ENCODE measurements at places on chromosomes 6 and 20.
A peak's percentile ranks its signal among the peaks of the same experiment; 100 is the strongest.

DNA sequence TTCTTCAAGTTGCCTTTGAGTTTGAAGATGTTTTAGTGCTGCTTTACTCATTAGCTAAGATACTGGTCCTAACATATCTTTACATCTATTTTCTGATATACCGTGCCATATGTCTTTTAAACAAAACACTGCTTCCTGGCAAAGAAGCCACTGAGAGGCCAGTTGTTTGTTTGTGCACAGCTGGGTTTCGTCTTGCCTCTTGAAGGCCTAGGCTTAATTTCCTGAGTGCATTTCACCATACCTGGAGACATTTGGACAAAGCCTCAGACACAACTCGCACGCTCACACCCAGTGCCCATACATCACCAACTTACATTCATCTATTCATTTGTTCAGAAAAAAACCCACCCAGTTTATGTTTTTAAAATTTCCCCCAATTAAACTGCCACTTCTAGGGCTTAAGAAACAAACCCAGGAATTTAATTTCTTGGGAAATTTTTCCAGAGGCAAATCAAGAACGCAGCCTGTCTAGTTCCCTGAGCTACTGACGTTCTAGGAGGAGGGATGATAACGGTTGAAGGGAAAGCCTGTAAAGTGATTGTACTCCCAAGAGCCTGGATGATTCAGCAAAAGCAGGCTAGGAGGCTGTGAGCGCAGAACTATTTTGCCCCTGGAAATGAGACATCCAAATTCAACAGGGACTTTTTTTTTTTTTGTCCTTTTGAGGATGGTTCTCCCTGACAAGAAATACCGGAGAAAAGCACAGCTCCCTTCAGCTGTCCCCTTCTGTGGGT is 77.7 kb downstream of the OLIG3 start:
- DNase-seq, result no peak

- no peak for DNase-seq
Measured at GRCh38 chr6:164022632-164023031, 608.1 kb downstream of the QKI start.

GRCh38 chr6:134389129-134389528 is 71.2 kb upstream of the SGK1 start:
- no peak for DNase-seq

DNA sequence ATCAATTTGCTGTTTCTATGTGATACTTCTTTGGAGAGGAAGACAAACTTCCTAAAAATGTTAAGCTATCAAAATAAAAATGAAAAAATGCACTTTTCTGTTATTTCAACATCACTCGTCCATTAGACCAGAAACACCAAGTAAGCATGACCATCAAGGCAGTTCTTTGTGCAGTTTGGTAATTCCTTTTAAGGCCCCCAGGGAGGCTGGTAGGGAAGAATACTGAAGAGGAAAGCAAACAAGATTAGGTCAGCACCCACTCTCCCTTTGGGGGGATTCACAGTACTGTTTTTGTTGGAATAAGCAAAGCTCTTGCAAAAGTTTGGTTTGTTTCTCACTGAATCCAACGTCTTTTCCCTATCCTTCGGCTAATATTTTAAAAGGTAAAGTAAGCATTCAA is 206.8 kb upstream of the SLC35B3 start:
- DNase-seq, result no peak

- no peak for DNase-seq
Measured at GRCh38 chr20:11136691-11137090, 462.9 kb upstream of the JAG1 start.

DNA sequence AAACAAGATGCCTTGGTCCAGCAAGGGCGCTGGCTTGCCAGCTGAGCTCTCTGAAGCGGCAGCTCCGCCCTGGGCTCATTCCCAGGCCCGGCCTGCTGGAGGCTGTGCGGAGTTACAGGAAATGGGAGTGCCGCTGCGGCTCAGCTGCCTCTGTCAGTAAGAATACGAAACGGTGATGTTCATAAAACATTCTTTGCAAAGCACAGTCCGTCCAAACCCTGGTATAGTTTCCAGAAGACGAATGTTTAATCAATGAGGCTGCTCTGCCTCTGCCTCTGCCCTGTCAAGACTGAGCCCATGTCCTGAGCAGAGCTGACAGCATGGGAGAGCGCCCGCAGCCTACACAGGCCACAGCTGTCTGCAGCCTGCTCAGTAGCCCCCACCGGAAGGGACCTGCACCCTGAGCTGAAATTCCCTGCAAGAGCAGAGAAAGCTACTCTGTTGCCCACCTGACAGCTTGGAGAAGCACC is 153.3 kb upstream of the SNX9 start:
- no peak for DNase-seq

DNA sequence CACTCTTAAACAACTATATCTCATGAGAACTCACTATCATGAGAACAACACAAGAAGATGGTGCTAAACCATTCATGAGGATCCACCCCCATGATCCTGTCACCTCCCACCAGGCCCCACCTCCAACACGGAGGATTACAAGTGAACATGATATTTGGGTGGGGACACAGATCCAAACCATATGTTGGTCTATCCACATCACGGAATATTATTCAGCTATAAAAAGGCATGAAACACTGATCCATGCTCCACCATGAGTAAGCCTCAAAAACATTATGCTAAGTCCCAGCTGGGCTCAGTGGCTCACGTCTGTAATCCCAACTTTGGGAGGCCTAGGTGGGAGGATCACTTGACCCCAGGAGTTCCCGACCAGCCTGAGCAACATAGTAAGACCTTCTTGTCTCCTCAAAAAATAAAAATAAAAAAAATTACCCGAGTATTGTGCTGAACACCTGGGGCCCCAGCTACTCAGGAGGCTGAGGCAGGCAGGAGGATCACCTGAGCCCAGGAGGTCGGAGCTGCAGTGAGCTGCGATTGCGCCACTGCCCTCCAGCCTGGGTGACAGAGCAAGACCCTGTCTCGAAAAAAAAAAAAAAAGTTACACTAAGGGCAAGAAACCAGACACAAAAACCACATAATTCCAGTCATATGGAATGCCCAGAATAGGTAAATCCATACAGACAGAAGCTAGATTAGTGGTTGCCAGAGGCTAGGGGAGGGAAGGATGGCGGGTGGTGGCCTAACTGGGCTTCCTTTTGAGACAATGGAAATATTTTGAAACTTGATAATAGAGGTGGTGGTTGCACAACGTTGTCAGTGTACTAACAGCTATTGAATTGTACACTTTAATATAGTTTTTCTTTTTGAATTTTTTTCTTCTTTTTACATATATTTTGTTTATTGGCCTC is 43.1 kb downstream of the ZNF217 start:
- no peak for DNase-seq

- no peak for DNase-seq
Measured at GRCh38 chr6:5537967-5538366, 276.7 kb downstream of the FARS2 start.

DNA sequence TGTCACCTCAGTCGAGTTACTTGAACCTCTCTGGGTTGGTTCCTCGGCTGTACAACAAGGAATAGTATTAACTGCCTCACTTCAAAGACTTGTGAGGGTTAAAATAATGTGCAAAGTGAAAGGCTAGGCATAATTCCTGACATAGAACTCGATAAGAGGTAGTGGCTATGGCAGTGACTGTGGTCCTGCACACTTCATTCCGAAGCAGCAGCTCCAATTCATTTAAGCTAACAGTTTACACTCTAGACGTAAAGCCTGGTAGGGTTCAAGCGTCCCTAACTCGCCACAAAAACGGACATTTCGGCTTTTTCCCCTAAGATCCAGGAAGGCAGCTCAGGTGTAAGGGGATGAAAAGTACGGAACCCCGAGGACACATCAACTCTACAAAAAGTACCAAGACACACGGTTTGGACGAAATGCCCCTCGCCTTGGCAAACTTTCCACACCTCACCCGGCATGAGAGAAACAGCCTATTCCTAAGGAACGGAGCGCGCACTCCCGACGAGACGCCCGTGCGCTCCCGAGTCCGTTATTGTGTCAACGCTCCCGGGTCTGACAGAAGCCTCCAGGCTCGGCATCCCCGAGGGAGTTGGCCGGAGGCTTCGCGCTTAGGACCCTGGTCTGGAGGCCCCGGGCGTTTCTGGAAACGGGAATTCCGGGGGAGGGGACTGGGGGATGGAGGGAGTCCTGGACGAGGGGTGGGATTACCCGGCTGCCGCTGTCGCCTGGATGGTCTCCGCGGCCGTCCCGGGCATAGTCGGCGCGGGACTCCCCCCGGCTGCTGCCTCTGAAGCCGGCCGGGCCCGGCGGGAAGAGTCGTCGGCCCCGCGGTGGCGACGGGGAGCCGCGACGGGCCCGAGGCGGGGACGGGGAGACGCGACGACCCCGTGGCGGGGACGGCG is 937 bp downstream of the ZNF318 start:
- DNase-seq, result no peak

GRCh38 chr20:57688295-57688694 is 21.5 kb downstream of the PMEPA1 start:
- DNase-seq, result no peak

DNA sequence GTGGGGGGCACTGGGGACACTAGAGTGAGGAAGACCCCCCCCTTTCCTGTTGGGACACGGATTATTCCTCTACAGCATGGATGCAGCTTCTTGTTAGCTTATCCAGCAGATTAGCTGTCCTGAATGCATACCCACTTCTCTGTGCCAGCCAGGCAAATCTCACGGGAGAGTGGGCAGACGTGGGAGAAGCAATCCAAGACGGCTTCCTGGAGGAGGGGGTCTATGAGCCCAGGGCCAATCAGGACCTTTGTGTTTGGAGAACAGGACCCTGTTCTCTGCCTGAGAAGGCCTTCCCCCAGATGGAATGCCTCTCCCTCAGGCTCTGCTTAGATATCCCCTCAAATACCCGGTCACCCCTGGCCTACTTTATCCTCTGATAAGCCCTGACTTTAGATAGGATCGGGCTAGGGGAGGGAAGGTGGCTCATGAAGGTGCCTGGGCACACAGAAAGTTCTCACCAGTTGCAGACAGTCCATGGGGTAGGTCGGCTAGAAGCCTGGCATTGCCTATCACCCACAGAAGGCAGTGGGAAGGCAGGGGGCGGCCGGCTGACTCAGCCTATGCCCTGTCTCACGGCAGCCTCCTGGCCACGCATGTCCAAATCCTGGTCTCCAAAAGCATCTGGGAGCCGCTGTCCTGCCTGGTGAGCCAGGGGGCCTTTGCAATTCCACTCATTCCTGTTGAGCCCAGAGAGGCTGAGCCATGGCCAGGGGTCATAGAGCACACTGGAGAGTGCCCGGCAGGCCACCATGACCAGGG is 34.7 kb downstream of the SUN5 start:
- peak; percentile 47 for DNase-seq

- no peak for DNase-seq
Measured at GRCh38 chr6:119312441-119312840, 37.1 kb downstream of the MAN1A1 start.

DNA sequence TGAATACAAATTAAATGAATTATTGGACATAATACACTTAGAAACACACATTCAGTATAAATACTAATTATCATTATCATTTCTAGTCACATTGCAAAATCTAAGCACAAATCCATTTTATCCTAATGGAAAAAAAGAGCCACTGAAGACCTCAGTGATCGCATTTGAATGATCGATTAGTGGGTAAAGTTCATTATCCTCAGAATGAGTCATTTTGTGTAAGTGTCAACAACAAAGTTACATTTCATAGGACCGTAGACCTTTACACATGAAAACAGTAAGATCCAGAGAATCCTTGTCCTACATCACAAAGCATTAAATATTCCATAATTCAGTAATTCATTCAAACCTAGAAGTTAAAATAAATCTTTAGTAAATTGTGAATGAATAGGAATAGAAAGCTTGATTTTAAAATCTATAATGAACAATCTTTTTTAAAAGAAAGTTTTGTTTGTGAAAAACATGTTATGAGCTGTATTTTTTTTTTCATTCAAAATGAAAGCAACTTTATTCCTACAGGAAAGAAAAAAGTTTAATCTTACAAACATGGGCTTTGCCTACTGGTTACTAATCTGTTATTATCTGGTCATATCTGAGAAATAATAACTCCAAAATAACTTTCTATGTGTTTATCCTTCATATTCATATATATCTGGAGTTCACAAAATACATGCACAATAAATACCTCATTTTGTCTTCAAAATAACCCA is 33.7 kb downstream of the ROS1 start:
- no peak for DNase-seq

GRCh38 chr6:39088331-39088730 is 26.7 kb downstream of the SAYSD1 start:
- DNase-seq, result no peak

DNA sequence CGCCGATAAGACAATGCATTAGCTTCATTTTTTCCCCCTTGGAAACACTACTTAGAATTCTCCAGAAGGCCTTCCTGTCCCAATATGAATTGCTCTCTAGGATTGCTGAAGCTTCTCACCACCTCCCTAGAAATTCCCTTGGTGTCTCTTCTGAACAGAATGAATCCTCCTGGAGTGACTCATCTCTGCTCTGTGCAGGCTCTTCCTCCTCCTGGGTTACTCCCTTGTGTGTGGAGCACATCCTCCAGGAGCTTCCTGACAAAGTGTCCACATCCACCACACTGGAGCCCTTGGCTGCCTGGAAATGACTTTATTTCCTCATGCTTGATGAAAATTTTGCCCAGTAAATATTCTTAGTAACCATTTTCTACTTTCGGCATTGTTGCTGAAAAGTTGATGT is 54.4 kb downstream of the DTNBP1 start:
- DNase-seq, result no peak

GRCh38 chr20:48523191-48523995 is 304.4 kb downstream of the PREX1 start:
- no peak for DNase-seq

- DNase-seq, result no peak
Measured at GRCh38 chr20:23143986-23144690, 58.0 kb upstream of the CD93 start.

GRCh38 chr20:51826372-51826771 is 24.1 kb upstream of the SALL4 start:
- no peak for DNase-seq

DNA sequence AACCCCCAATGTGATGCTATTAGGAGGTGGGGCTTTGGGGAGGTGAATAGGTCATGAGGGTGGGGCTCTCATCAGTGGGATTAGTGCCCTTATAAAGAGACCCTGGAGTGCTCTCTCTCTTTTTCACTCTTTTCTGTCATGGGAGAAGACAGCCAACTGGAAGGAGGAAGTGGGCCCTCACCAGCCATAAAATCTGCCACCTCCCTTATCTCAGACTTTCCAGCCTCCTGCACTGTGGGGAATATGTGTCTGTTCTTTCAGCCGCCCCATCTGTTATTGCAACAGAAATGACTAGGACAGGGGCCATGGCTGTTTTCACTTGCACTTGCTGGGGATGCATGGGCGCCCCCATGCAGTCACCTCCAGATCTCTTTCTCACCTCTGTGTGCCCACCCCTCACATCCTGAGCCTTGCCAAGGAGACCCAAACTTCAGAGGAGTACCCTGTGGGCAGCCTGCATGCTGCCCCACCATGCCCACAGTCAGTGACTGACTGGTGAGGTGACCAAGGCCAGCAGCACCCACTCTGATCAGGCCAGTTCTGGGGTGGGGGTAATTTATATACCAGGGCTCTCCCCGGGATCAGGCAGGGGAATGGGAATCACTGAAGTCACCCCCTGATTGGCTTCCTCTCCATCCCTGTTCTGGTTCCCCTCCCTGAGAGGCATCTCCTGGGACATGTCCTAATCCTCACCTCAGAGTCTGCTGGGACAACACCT is 118.4 kb downstream of the ANKRD60 start:
- no peak for DNase-seq

GRCh38 chr6:6738108-6738507 is 149.6 kb downstream of the LY86 start:
- DNase-seq, result no peak
